ENCODE measurements at places on chromosomes 12 and 14. TPM values are rescaled to one million over a fixed set of nuclear protein-coding genes. Genes with fewer than 3 reads are reported as not detected.
A peak's percentile ranks its signal among the peaks of the same experiment; 100 is the strongest.

NUBPL gene
- 6.9 TPM for total RNA-seq

DNA sequence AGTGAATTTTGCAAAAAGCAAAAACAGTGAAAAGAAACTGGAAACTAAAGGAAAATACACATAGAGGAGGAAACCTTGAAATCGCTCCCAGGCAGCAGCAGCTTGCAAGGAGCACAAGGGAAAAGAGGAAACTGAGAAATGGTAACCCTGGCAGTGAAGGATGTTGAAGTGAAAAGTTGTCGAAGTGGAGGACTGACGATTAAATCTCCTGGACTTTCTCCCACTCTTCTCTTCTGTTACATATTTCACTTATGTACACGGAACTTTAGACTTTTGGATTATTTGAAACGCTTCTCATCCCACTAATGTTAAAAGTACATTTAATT is 388.8 kb upstream of the USP15 start:
- DNase-seq: no peak

DNA sequence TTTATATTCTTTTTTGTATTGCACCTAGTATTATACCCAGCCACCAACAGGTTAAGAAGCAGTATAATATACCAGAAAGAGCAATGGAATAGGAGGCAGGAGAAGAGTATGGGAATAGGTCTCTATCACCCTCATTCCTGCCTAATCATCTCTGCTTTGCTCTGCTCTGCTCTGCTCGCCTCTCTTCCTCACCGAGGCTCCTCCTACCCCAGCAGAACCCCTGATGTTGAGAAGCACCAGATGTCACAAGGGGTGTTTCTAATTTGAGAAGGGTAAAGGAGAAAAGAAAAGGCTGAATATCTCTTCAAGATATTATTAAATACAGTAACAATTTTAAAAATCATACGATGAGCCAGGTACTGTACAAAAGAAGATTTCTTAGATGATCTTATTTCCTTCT is 89.0 kb downstream of the STON2 start:
- no peak for DNase-seq

- peak; percentile 67 for DNase-seq
These were observed 74.3 kb downstream of the TRHDE start for GRCh38 chr12:72346363-72346944.

CLEC4C gene
- not detected for total RNA-seq

- no peak for DNase-seq
These were observed 132.0 kb upstream of the CCND2 start for GRCh38 chr12:4141348-4142270.

DNA sequence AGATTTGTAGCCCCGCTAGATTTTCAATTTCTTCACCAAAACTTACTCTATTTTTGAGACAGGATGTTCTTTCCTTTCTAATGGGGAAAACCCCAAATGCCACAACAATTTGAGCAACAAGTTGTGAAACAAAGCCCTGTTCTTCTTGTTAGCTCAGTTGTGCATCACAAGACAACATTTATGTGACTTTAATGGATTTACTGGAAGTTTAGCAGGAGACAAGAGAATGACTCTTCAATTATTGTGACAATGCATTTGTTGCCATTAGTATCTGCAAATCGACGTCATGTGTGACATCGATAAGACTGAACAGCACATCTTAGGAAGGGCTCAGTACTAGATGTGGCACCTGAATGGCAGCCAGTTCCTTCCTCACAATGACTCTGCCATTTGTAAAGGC is 1028.9 kb upstream of the TMEM132C start:
- no peak for DNase-seq

DLGAP5 gene
- total RNA-seq: 0.27 TPM

DNA sequence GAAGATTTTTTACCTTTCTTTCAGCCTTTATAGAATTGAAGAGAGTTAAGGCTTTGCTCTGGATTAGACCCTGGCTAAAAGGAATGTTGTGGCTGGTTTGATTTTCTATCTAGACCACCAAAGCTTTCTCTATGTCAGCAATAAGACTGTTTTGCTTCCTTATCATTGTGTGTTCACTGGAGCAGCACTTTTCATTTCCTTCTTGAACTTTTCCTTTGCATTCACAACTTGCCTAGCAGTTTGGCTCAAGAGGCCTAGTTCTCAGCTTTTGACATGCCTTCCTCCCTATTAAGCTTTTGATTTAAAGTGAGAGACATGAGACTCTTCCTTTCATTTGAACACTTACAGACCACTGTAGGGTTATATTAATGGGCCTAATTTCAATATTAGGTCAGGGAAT is 64.1 kb upstream of the USP15 start:
- no peak for DNase-seq

DNA sequence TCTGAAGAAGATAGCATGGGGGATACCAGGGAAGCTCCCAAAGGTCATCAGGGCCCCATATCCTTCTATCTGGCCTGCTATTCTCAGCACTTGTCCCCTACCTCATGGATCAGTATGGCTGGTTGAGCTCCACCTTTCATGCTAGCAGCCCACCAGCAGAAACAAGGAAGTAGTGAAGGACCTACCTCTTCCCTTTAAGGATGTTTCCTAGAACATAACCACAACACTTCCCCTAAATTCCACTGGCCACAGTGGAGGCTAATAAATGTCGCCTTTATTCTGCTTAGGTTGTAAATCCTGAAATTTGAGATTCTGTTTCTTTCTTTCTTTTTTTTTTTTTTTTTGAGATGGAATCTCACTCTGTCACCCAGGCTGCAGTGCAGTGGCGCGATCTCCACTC is 128.6 kb upstream of the PARP11 start:
- DNase-seq: no peak

GRCh38 chr12:64611341-64612284 is 1.3 kb downstream of the RASSF3 start:
- DNase-seq: peak; percentile 58
